ENCODE measurements at places on chromosomes 6 and 20.
A peak's percentile ranks its signal among the peaks of the same experiment; 100 is the strongest.

GRCh38 chr20:25496968-25497401 is 88.3 kb downstream of the NINL start:
- no peak for DNase-seq

GRCh38 chr6:157711060-157711459 is 112.0 kb upstream of the SNX9 start:
- DNase-seq: peak; percentile 11

DNA sequence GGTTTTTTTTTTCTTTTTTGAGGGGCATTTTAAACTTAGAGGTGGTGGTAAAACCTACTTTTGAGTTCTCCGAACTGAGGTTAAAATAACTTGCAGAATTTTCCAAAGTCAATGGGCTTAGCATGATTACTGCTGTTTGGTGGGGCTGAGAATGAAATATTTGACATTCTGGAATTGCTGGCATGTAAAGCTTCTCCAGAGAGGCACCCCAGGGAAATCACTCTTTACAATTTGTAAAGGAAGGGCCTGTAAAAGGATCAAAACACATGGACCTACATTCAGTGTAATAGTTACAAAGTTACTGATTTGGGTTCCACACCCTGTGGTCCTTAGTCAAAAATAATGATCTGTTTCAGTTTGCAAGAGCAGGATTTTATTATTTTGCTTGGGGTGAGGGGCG is 5.5 kb downstream of the FAM217B start:
- no peak for DNase-seq

DNA sequence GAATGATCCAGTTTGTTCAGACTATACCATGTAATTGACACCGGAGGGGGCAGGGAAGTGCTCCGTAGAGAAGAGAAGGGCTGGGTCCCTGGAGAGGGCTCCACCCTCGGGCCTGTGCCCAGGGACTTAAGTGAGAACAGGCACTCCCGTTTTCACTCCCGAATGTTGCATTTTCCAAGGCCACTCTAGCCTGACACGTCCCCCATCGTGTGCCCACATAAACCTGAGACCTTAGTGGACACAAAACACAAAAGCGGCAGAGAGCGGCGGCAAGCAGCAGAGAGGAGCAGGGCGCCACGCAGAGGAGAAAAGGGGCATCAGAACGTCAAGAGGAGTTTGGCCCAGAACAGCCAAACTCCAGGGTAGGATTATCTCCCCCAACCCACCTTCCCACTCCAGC is 1405.1 kb downstream of the GRIK2 start:
- no peak for DNase-seq

DNA sequence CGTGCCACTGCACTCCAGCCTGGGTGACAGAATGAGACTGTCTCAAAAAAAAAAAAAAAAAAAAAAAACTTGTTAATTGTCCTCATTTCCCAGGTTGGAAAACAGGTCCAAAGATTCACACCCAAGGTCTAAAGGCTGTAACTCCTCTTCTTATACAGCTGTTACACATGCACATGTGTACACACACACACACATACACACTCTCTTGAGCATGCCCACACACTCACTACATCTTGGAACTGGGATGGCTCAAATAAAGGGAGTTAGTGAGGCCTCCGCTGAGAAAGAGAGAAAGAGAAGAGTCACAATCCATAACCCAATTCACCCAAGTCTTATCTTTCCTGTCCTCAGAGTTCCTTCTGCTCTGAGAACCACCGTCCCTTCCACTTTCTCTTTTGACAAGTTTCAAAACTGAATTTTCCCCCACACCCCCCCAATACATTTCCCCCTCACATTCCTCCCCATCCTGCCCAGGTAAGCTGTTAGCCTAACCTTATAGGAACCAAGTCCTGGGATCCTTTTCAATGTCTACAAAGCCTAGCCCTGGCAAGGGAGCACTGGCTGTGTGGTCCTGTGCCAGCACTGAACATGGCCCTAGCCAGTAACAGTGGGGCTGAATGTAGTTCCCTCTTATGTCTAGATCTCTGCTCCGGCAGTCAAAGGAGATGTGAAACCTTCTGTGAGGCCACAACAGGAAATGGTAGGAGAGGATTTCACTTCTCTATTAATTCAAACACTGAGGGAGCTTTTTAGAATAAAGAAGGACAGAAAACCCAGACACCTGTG is 3.2 kb upstream of the HLA-DMB start:
- peak; percentile 48 for DNase-seq

GRCh38 chr6:72811971-72812421 is 190.1 kb downstream of the KCNQ5 start:
- DNase-seq: no peak

GRCh38 chr6:15626878-15627674 is 35.8 kb downstream of the DTNBP1 start:
- DNase-seq: no peak

GRCh38 chr6:15259766-15260098 is 13.9 kb downstream of the JARID2 start:
- no peak for DNase-seq

DNA sequence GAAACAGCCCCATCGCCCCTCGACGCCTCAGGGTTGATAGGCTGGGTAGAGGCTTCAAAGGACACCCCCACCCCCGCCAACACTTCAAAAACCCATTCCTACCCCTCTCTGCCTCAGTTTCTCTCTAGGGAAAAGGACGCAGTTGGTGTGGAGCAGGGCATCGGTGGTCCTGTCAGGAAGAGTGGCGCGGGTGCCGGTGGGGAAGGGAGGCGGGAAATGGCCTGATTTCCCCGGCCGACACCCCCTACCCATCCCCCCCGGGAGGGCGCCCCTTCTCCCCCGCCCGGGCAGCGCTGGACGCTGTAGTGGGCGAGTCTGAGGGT is 367 bp downstream of the NRSN2 start:
- DNase-seq: no peak

- DNase-seq: no peak
These were observed 511.6 kb downstream of the CDH26 start for GRCh38 chr20:60469829-60470228.

DNA sequence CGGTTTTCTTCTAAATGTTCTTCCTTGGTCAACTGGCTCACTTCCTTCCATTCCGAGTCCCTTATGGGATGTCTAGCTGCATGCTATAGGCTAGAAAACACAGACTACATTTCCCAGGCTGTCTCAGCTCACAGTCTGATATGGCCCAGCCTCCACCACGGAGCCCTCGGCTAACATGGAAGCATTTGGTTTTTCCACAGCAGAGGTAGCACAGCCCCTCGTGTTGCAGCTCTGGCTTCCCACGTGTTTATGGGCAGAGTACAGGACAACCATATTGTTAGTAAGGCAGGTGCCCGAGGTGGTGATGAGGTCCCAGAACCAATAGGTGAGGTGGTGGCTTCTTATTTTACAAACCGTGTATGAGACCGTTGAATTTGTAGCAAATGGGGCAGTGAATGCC is 8.7 kb downstream of the GPLD1 start:
- no peak for DNase-seq

- DNase-seq: no peak
These were observed 18.6 kb downstream of the ADTRP start for GRCh38 chr6:11760015-11760473.

DNA sequence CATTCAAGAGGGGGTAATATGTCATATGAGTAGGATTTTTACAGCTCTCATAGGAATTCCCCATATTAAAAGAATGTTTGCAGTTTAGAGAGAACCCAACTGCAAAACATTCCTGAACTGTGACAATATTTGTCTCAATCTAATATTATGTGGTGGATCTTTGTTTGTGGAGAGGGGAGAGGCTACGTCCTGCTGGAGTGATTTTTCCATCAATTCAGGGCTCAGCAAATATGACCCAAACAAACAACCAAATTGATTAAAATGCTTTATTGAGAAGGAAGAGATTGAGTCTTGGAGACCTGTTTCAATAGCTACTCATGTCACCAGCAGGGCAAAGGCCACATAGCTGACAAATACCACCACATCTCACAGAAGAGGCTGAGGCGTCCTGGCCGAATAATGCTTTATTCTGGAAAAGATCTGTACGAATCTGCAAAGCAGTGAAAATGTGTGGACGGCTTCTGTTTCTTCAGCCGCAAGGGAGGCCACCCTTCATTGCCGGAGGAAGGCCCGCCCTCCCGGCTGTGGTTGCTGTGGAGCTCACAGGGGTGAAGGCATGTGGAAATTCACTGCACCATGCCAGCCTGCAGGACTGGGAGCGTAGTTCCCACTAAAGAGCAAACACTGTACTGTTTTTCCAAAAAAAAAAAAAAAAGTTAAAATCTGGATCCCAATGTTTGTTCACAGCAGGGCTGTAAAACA is 89.7 kb upstream of the QKI start:
- DNase-seq: no peak

Measured in activated CD4-positive, alpha-beta T cell treated with anti-CD3 and anti-CD28 coated beads for 48 hours (primary cell).